ENCODE measurements at places on chromosomes 16 and 17.

DNA sequence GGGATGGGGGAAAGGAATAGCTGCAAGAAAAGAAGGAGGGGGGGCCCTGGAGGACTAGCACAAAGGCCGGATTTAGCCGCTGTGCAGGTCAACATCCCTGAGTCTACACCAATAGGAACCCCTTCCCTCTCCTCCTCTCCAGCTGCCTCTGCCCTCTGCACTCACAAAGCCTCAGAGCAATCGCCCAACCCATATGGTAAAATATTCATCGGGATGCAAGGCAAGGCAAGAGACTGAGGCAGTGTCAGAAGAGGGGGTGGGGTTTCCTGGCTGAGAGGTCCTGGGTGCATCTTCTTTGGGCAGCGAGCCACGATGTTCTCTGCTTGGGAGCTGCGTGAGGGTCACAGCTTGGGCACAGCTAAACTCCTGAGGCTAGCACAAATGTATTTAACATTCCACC lies 115.5 kb upstream of the NLRP1 start:
- DNase-seq, result no peak

DNA sequence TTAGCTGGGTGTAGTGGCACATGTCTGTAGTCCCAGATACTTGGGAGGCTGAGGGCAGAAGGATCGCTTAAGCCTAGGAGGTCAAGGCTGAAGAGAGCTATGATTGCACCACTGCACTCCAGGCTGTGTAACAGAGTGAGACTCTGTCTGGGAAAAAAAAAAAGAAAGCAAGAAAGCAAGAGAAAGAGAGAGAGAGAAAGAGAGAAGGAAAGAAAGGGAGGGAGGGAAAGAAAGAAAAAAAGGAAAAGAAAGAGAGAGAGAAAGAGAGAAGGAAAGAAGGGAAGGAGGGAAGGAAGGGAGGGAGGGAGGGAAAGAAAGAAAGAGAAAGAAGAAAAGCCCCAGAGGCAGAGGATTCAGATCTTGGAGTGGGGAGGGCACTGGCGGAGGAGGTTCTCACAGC lies 6.5 kb downstream of the DHX58 start:
- no peak for DNase-seq

GRCh38 chr17:79921411-79922115 lies 82.3 kb upstream of the CBX4 start:
- DNase-seq, result no peak

DNA sequence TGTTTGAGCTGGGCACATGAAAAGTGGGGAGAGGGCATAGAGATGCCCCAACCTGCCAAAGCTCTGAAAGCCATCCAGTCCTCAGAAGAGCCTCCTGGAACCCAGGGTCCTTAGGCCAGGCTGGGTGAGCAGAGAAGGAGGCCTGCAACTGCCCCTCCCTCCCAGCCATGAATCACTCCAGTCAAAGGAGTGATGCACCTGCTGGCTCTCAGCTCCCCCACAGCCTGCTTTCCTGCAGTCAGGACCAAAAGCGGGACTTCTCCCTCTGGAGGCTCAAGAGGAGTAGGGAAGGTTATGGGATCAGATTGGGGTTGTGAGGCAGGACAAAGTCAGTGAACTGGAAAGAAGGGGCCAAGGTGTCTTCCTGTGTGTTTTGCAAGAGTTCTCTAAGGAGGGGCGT lies 145.6 kb downstream of the TMEM132E start:
- no peak for DNase-seq

DNA sequence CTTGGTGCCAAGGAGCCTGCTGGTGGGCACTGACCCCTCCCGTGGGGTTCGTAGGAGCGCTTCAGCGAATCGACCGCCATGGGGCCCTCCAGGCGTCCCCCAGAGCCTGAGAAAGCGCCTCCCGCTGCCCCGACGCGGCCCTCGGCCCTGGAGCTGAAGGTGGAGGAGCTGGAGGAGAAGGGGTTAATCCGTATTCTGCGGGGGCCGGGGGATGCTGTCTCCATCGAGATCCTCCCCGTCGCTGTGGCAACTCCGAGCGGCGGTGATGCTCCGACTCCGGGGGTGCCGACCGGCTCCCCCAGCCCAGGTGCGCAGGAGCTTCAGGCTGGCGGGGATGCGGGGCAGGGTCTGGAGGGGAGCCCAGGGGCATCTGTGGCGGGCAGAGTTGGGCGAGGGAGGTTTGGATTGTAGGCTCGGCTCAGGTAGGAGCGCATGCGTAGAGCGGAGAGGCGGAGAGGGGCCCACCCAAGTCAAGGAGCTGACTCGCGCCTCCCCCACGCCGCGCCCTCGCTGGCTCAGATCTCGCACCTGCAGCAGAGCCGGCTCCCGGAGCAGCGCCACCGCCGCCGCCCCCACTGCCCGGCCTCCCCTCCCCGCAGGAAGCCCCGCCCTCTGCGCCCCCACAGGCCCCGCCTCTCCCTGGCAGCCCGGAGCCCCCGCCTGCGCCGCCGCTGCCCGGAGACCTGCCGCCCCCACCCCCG lies 19.8 kb downstream of the FMNL1 start:
- no peak for DNase-seq

DNA sequence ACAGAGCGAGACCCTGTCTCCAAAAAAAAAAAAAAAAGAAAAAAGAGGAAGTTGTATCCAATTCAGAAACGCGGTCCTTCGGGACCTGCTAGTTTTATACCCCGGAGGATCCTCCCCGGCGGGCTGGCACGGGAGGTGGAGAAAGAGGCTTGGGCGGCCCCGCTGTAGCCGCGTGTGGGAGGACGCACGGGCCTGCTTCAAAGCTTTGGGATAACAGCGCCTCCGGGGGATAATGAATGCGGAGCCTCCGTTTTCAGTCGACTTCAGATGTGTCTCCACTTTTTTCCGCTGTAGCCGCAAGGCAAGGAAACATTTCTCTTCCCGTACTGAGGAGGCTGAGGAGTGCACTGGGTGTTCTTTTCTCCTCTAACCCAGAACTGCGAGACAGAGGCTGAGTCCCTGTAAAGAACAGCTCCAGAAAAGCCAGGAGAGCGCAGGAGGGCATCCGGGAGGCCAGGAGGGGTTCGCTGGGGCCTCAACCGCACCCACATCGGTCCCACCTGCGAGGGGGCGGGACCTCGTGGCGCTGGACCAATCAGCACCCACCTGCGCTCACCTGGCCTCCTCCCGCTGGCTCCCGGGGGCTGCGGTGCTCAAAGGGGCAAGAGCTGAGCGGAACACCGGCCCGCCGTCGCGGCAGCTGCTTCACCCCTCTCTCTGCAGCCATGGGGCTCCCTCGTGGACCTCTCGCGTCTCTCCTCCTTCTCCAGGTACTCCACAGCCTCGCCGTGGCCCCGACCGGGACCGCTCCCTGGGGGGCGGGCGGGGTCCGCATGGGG lies at the start of gene CDH3:
CDH3 (plus strand) TSS at position 596 of the 779 bp plus-strand sequence; CDS start at position 666, 70 bp downstream.
- DNase-seq, result peak; percentile 6

DNA sequence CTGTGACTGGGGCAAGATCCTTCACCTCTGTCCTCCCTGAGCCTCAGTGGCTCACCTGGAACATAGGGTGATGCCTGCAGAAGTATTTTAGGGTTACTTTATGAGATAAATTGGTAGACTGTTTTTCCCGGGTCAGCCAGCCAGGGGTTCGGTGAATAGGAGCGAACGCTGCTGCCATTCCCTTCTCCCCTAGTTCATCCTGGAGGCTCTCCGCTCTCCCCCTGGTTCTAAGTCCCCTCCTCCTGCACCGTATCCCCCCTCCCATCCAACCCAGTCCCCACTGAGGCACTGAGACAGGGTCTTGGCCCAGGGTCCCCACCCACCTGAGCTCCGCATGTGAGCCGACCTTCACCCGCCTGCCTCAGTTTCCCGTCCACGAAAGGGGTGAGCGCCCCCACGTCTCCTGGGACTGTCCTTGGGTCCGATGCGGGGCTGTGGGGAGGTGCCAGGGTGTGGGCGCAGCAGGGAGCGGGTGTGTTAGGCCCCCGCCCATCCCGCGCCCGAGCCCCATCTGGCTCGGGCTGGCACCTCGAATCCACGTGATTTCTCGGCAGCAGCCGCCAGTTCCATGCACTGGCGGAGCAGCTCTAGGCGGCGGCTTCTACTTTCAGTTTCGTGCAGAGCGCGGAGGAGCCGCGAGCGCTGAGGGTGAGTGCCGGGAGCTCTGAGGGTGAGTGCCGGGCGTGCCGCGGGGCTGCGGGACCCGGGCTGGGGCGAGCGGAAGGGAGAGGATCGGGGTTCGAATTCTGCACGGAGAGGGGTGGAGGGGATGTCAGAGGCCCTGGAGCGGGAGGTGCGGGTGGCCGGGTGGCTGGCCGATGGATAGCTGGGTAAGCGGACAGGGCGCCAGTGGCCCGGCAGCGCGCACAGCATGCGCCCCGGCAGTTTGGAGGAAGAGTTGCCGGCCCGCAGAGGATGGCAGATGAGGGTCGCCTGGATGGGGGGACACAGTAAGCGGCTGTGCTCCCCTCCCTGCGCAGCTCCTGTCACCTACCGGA lies at the start of gene NLRC5:
NLRC5 (plus strand) TSS at position 610 of the 998 bp plus-strand sequence. CDS start 31,156 bp downstream, outside the sequence.
- DNase-seq, result peak; percentile 97
